ENCODE measurements at places on chromosomes 5 and 9. TPM values are rescaled to one million over a fixed set of nuclear protein-coding genes. Genes with fewer than 3 reads are reported as not detected.

DNA sequence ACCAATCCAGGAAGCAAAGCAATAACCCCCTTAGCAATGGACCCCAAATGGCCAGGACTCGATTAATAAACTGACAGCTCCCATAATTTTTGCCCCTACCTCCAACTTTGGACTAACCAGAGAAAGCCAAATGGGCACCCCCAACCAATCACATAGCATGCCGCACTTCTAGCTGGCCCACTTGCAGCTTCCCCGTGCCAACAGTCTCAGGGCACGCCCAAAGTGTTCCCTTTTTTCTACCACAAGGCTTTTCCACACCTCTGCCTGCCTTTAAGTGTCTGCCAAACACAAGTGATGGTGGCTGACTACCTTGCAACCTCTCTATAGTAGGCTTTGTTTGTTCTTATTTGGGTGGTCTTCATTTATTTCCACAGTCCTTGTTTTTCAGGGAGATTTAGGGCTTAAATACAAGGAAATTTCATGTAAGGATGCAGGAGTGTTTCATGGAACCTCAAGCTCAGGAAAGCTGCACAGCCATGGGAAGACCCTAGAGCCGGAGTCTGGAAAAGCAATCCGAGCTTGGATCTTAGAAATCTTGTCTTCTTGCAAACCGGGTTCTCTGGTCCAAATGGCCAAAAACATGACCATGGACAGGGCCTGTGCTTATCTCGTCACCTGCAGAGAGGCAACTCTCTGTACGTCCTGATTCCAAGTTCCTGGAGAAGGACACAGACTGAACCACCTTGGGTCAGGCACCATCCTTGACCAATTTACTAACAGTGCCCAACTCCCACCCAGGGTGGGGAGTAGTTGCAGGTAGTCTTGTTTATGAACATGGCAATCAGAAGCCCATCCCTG lies 89.2 kb downstream of the THBS4 start:
- no peak for DNase-seq

DNA sequence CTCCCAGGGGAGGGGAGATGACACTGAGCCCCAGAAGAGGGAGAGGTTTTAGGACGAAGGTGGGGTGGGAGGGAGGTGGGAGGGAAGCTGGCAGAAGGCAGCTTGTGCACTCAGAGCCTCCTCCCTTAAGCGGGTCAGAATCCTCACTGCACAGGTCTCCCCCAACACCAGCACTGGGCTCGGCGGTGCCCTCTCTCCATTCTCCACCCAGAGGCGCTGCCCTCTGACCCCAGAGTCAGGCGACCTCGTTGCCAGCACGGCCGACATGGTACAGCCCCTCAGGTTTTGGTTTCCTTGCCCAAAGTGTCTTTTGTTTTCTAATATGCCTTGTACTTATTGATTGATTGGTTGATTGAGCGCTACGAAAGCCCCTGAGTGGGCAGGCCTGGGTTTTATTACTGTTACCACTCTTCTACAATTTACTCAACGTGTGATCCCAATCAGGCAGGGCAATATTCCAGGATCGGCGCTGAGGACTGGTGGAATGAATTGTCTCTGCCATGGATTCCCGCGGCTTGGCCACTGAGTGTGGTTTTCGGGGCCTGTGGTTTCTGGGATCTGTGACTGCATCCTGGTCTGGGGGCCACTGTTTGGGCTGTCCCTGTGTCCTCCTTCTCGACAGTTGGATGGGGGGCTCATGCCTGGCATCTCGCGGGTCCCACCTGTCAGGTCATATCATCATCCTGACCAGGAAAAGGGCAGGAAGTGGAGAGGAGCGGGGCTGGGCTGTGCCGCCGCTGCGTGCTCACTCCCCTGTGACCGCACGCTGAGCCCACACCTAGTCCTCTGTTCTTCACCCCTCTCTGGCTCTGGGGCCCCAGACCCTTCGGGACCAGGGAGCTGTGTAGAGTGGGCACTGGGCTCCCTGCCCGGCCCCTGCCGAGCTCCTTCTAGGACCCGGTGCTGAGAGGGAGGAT lies 9.6 kb upstream of the FCN2 start:
- DNase-seq = no peak

GRCh38 chr9:129480745-129481144 lies 140.2 kb downstream of the C9orf50 start:
- DNase-seq = no peak

GRCh38 chr5:96726802-96727201 lies 64.6 kb downstream of the CAST start:
- no peak for DNase-seq

- DNase-seq = no peak
These were observed 280.5 kb downstream of the NSG2 start for GRCh38 chr5:174325961-174326360.

ANKRD34B gene
- not detected for total RNA-seq

PCDHGA9 gene
- not detected for total RNA-seq

GRCh38 chr5:438481-438981 lies 4.4 kb upstream of the EXOC3 start:
- peak; percentile 29 for DNase-seq

- DNase-seq = no peak
These were observed 273.5 kb downstream of the SLF1 start for GRCh38 chr5:94891972-94892371.

DNA sequence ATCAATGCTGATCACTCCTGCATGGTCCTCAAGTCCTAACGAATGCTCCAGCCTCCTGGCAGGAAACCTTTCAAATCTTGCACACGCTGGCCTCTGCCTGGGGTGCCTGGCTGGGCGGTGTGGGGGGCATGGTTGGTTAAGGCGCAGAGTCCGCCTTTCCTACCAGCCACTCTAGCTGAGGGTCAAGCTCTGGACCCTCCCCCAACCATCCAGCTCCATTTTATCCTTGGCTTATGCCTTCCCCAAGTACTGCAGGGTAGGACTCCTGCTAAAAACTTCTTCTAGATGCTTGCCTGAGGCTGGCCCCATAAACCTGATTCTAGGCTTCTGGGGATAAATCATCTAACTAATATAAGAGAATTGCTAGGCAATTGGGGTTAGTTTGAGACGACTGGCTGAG lies 808 bp upstream of the MVB12B start:
- DNase-seq = no peak

GRCh38 chr9:136496801-136497620 lies 14.2 kb upstream of the SEC16A start:
- DNase-seq = no peak

DNA sequence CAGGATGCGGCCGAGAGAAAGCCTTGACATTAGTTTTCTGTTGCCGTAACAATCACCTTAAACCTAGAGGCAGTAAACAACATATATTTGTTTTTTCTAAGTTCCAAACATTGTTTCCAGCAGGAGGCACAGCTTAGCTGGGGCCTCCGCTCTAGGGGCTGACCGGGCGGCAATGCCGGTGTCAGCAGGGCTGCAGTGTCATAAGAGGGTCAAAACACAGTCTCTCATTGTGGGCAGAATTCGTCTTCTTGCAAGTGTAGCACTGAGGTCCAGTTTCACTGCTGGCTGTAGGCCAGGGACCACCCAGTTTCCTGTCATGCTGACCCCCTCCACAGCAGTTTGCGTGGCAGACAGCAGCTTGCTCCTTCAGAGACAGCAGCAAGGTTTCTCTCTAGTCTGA lies 186.2 kb downstream of the PJA2 start:
- DNase-seq = no peak

ECSCR gene
- not detected for total RNA-seq

GRCh38 chr9:133189826-133190225 lies 19.2 kb downstream of the OBP2B start:
- no peak for DNase-seq

- no peak for DNase-seq
These were observed 28.6 kb downstream of the C9orf153 start for GRCh38 chr9:86230858-86231257.

- DNase-seq = no peak
These were observed 60.9 kb downstream of the ICE1 start for GRCh38 chr5:5483350-5483749.

DNA sequence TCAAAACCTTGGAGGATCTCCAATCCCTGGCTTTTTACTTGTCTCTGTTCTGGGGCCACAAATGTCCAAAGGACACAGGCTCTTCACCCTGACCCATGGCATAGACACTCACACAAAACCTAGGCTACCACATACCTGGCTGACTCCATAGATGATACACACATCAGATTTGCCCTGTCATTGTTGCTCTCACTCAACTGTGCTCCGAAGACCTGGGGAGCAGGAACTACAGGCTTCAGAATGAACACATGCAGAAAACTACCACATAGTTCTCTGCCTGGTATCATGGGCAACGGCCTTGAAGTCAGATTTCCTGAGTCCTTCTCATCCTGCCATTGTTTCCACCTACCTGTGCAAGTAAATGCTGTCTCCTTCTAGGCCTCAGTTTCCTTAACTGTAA lies 226.2 kb downstream of the KIF4B start:
- no peak for DNase-seq

- no peak for DNase-seq
These were observed 211.3 kb upstream of the IRX4 start for GRCh38 chr5:2093859-2094615.

DNA sequence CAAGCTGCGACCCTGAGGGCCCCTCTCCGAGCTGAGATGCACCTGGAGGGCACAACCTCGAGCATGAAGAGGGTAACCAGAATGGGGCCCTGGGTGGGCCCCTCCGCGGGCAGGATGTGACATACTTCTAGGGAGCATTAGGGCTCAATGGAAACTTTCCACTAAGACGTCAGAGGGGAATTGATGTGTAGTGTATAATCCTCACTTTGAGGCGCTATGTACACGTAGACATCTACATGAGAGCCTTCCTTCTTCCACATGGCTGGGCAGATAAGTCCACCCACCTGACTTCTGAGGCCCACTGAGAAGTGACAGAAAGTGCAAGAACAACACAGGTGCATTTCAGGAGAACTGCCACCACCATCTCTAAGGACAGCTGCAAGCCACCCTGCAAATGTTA lies 61.0 kb downstream of the DAP start:
- DNase-seq = no peak

C5orf52 gene
- total RNA-seq = not detected

DNA sequence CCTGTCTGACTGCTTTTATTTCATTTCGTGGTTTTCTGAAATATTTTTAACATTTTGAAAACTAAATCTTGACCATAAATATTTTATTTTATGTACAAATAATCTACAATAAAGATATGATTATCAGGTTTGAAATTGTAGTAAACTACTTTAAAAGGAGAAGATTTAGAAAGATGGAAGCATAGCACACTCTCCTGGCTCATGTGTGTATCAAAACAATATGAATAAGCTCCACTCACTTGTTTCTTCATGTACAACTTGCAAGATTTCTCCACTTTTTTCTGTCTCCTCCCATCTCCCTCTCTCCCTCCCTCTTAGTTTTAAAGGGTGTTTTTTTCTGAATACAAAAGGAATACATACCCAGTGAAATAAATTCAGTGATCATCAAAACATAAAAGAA lies 15.4 kb upstream of the VPS13A start:
- no peak for DNase-seq

All from CD4-positive, alpha-beta T cell (primary cell).